ENCODE measurements at places on chromosomes 3 and 15.

DNA sequence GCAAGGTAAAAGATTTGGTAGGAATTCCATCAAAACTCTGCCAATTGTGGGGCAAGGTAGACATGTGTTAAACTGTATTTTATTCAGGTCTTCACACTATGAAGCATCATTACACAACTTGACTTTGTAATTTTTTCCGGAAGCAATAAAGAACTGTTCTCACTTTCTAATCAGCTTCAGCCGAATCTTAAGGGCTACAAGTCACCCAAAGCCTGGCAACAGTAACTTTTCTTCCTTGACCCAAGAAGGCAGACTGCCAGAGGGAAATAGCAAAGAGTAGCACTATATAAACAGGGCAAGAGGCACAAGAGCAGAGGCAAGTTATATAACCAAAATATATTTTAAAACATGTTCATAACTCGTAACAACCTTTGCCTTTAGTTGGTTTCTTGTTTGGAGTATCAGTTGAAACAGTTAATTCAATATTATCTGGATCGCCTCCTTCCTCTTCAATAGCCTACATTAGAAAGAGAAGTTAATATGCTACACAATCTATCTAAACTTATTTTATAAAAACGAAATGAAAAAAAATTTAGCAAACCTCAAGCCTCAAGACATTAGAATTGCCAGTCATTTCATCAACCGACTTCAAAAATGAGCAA, 1.4 kb downstream of the SLTM start:
- DNase-seq = no peak

- DNase-seq = no peak
These were observed 54.8 kb downstream of the MSL2 start for GRCh38 chr3:136141291-136141785.

- no peak for DNase-seq
These were observed 6.5 kb upstream of the DNAJB8 start for GRCh38 chr3:128473180-128473519.

DNA sequence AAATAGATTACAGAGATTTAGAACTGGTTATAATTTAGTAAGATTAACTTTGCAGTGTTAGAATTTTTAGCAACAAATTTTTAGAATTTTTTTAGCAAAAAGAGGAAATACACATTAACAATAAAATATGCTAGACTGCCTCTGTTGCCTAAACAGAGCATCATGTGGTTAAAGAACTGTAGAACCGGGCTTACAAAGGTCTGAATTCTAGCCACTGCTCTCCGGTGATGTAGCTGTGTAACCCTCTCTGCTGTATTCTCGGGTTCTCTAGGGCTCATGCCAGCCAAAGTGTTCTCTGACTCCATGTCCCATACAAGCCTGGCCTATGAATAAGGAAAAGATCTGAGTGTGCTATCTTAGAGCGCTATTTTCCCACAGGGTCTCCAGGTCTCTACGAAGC, 2.9 kb upstream of the P2RY12 start:
- DNase-seq = no peak

DNA sequence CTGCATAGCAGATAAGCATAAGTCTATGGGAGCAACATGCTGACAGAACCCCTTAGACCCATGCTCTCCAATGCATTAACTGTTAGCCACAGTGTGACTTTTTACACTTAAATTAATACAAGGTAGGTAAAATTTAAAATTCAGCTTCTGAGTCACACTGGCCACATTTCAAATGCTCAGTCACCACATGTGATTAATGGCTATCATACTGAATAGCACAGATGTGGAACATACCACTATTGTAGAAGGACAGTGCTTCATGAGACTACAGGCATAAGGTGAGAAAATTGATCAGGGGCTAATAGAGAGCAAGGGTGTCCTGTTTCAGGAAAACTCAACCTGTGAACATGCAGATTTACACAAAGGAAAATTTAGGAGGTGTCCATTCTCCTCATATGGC, 357.0 kb upstream of the SEMA6D start:
- no peak for DNase-seq

- DNase-seq = no peak
These were observed 132.7 kb downstream of the MYLK start for GRCh38 chr3:123751433-123751832.

- DNase-seq = no peak
These were observed 69.8 kb upstream of the WNT5A start for GRCh38 chr3:55556619-55557537.

GRCh38 chr3:166955201-166955939, 424.7 kb downstream of the ZBBX start:
- DNase-seq = no peak

DNA sequence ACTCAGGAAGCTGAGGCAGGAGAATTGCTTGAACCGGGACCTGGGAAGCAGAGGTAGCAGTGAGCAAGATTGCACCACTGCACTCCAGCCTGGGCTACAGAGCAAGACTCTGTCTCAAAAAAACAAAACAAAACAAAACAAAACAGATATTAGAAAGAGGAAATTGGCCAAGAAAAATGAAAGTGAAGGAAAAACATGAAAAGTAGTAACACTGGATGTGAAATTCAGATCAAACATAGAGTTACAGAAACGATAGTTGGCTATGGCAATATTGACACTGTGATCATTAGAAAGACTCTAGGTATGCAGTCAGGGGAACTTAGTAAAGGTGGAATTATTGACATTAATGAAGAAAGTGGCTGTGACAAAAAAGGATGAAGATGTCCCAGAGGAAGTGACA, 13.2 kb upstream of the TIPARP start:
- DNase-seq = no peak

DNA sequence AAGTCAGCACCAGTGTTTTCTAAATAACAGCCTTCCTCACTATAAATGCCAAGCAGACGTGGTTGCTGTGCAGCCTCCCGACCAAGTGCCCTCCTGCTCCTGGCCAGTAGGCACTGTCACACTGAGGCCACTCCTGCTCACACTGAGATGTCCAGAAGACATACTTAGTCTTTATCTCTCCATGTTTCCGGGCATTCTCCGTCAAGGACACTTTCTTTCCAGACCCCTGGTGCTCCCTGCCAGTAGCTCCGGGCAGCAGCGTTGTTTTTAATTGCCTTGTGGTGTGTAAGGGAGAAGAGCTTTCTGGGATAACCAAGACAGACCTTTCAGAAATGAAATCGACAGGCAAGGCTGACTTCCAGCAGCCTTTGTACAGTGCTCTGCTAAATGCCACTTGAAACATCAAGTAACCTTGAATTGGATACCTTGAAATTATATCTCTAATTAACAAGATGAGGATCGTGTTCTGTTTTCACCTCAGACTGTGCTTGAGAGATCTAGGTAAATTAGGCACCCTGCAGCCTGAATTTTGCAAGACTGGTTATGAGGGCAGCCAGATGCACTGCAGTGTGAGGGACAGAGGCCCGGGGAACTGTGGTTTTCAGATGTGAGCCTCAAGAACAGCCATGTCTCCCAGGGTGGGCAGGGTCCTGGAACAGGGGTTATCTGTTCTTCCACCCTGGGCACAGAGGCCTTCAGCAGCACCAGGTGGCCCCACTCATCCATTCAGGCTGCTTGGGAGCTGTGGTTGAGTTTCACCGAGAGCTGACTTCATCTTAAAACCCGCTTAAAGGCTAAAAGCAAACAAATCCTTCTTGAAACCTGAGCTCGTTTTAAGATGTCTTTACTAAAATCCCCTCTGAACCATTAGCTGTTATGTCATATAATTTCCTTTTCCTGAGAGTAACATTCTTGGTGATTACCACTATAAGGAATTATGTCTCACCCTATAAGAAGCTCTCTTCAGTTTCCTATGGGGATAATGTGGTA, 105.5 kb upstream of the IL12A start:
- DNase-seq = peak; percentile 71

- no peak for DNase-seq
These were observed 89.5 kb upstream of the MANF start for GRCh38 chr3:51295625-51296024.

DNA sequence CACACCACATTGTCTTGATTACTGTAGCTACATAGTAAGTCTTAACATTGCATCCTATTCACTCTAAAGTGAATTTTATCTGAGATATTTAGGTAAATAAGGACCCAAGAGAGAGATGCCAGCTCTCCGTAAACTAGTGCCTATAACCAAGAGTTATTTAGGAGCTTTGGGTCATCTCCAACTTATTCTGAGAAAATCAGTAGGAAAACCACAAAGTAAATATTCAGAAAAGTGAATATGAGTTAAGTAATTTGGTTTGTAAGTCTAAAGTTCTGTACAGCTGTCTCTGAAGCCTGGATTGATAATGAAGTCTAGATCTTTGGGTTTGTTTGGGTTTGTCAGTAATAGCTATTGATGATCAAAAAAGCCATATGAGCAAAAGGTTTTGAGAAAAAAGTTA, 120.0 kb downstream of the FNDC3B start:
- DNase-seq = no peak

- DNase-seq = no peak
These were observed 380.2 kb downstream of the TIGIT start for GRCh38 chr3:114674036-114674435.

DNA sequence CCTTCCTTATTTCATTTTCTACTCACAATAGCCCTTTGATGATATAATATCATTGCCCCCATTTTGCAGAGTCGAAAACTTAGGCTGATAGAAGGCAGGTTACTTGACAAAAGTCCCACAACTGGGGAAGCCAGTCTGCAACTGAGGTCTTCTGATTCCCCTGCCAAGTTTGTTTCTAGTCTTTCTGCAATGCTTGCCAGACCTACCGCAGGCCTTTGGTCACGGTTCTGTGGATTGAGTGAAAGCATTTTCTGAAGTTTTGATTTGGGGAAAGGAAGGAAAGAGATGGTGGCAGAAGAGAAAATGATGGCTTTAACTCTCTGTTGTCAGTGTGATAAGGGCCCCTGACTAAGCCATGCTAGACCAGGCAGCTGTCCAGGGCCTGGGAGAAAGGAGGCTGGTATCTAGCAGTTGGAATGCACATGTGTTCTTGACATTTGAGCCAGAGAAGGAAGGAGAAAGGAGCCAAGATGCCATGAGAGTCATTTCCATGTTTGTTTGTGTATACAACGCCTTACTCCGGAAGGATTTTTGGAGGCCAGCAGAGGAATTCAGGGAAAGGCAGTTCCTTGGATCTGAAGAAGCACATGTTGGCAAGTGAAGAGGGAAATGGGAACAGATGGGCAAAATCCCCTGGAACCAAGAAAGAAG, 29.9 kb downstream of the FAH start:
- DNase-seq = no peak

DNA sequence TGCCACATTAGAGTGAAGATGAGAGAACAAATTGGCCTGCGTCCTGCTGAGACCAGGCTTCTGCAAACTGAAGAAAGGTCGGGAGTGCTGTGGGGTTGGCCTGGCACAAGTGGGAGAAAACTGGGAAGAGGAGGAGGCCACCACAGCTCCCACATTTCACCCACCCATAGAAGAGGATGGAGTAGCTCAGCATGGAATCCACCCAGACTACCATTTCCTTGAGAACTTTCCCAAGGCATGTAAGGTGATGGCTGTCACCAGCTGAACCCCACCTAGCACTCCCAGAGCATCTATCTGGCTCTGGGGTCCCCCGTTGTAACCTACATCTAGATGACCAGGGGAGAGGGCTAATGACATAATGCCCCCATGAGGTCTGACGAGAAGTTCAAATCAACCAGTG, 120.4 kb upstream of the TRIM42 start:
- DNase-seq = no peak

GRCh38 chr15:50109076-50109987, 9.7 kb downstream of the ATP8B4 start:
- no peak for DNase-seq

DNA sequence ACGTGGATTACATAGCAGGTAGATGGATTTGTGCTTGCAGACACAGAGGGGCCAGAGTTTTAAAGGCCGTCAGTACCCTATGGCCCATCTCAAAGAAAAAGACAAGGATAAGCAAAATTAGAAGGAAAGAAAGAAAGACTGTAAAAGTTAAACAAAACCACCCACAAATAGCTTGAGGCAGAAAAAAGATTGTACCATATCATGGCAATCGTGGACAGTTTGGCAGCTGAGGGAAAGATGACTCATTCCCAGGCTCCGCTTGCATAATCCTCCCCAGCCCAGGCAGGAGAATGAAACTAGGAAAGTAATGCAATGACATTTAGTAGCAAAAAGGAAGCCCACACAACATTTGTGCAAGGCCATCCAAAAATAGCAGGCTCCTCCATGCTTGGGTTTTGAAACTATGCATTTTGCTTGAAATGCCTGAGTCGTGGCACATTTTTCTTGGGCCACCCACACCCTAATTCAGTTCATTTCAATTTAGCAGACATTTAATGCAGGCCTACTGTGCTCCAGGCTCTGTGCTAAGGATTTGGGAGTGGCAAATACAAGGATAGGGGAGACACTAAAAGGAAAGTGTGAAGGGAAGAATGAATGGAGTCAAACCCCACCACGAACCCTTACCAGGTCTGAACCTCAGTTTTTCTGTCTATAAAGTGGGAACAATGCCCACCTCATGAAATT, 40.9 kb upstream of the SMAD3 start:
- DNase-seq = no peak

DNA sequence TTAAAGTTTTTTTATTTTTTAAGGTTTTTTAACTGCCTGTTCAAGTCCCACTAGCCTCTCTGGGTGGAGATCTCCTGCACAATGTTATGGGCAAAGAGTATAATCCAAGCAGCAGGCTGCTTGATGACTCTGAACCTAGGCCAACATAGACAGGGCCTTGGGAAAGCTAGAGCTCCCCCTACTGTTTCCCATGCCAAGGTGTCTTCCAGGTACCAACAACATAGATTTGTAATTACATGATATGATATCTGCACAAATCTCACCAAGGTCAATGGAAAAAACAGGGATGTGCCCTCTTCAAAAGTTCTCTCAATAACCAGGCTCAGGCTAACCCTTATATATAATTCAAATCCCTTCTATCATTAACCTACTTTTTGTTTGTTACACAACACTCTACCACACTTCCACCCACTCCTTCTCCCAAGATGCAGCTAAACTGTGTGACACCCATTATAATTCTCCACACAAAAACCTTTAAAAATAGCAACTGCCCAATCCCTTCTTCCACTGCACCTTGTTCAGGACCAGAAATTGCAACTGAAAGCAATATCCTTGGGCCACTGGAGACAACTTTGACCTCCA, 43.8 kb downstream of the RBM15B start:
- no peak for DNase-seq

GRCh38 chr3:157122116-157122515, 37.8 kb downstream of the CCNL1 start:
- DNase-seq = no peak

- no peak for DNase-seq
These were observed 883 bp upstream of the FRMD4B start for GRCh38 chr3:69386556-69387385.

DNA sequence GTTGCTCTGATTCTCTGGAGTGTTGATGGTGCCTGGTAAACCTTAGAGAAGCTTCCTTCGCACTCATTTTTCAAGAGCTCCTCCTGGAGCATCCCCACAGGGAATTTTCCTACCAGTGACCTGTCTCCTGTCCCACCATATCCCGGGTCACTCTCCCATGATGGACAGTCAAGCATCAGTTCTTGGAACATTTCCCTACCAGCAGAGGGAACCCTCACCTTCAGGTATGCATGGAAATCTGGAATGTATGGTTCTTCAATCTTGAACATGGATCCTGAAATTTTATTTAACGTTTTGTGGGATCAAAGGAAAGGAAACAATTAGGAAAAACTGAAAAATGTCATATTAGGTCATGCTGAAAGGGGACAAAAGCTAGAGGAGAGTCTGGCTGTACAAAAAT, 153.8 kb downstream of the SPATA16 start:
- DNase-seq = no peak

- DNase-seq = no peak
These were observed 30.9 kb downstream of the ITPR1 start for GRCh38 chr3:4523710-4524698.

Measured in NCI-H1436 treated with DMSO at 0.1 percent for 48 hours (cell line).